Fibroblast of skin of left biceps (primary cell): ENCODE measurements at places on chromosomes 3 and 15.

- DNase-seq, result no peak
Observed at GRCh38 chr3:119236756-119237155, 3.9 kb downstream of the B4GALT4 start.

DNA sequence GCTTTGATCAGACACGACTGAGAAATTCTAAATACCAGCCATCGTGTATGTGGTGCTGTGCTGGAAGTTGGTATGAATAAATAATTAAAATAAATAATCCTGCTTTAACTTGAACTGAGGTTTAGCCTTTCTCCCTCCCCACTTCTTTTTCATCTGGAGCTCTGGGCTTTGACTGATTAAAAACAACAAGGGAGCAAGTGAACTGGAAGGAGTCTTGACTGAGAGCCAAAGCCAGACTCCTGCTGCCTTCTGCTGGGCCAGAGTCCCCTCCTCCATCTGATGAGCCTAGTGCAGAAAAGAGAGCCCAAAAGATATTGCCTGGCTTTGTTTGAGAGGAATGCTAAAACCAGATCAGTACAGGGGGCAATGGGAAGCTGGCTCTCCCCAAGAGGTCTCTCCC, 96.0 kb downstream of the CCNL1 start:
- DNase-seq, result no peak

DNA sequence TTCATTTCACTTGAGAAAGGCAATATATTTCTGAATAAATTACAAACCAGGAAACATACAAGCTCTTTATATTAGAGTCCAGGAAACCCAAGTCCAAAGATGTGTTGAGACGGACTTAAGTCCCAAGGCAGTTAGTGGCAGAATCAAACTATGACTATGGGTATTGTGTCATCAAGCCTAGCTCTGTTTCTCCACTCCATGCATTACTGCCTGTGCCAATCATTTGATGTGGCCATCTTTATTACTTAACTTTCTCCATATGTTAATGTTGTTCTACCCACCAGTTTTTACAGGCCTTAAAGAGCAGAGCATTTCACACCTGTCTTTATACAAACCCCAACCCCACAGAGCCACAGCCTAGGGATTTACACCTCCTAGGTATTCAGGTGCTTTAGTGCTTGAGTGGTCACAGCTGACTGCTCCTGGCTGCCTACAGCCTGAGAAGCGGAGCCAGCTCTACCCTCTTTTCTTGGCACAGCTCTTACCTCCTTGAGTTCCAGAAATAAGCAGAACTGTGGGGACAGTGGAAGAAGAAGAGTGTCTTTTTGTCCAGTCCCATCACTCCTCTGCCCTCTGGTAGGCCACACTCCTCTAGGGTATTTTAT, 92.1 kb downstream of the DTWD1 start:
- no peak for DNase-seq

- DNase-seq, result no peak
Observed at GRCh38 chr3:67898916-67899315, 244.5 kb upstream of the SUCLG2 start.

GRCh38 chr3:27500035-27500434, 15.9 kb upstream of the SLC4A7 start:
- no peak for DNase-seq

- no peak for DNase-seq
Observed at GRCh38 chr15:95944193-95944592, 386.3 kb upstream of the NR2F2 start.

DNA sequence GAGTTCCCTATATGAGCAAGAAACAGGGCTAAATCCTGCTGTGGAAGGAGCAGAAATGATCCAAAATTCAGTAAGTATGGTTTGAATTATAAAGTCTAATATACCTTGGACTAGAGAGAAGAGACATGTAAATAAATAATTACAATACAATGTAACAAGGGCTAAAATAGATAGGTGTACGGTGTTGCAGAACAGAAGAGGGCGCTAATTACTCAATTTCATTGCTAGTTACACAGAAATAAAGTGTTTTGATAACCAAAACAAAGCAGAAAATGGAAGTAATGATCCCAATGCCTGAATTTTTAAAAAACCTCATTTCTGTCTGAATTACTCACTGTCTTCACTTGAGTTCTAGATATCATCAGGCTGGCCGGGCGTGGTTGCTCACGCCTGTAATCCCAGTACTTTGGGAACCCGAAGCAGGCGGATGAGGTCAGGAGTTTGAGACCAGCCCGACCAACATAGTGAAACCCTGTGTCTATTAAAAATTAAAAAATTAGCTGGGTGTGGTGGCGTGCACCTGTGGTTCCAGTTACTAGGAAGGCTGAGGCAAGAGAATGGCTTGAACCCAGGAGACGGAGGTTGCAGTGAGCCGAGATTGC, 8.3 kb upstream of the PLCH1 start:
- DNase-seq, result no peak

GRCh38 chr3:125318871-125319270, 56.3 kb downstream of the ZNF148 start:
- DNase-seq, result no peak

DNA sequence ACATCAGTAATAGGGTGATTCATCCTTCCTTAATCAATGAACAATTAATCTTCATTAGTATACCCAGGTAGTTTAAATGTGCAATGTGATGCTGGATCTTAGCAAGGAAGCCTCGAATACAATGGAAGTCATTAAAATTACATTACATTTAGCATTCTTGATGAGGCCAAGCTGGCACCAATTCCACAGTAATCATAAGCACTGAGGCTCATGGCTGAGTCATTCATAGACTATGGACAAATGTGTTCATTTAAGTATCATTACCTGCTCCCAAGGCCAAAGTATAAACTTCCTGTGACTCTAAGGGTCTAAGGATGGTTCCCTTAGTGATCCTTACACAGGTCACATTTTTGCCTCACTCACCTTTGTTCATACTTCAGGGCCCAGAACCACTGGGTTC, 266.4 kb upstream of the CDIN1 start:
- DNase-seq, result no peak

DNA sequence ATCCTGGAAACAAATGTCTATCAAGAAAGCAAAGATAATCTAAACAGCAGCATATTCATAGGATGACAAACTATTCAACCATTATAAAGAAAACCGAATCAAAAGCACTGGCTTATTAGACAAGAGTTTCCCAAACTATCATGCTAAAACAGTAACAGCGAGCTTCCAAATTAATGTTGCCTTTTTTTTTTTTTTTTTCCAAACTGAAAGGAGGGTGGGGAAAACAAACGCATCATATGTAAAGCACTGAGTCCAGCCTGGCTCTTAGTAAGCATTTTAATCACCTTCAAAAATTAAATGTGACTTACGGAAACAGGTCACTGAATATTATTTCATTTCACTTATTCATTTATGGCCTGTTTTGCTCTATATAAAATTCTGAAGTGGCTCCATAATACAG, 2.3 kb downstream of the TJP1 start:
- no peak for DNase-seq

DNA sequence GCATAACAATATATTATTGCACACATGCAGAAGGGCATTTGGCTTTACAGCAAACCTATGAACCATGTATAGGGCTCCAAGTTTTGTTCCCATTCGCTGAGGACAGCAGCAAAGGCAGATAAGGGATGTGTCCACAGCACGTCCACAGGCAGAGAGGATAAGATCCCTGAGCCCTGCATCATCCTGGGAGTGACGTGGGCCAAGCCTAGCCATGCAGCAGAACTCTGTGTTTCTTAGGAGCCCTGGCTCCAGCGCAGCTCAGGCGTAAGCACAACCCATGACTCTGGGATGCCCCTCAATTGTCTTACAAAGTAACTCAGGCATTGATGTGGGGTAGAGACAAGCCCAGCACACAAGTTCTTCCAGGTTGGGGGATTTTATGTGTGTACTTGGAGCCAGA, 194.3 kb upstream of the CTDSPL start:
- DNase-seq, result no peak

GRCh38 chr3:184808021-184808420, 3.9 kb upstream of the VPS8 start:
- no peak for DNase-seq

DNA sequence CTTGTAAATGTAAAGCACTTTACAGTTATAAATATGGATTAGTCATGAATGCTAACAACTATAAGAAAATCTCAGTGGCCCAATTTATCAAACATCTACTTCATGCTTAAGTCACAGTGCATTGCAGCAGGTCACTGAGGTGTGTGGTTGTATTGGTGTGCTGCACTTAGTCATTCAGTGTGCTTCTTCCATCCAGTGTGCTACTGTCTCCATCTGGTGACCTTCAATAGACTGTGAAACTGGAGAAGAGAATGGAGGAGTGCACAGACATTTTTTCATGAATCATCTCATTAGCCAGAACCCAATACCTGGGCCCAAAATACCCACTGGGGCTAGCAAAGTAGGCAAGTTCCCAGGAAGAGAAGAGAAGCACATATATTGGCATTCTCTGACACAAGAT, 199.6 kb downstream of the SHOX2 start:
- peak; percentile 30 for DNase-seq

GRCh38 chr15:60803059-60803458, 324.1 kb upstream of the ICE2 start:
- DNase-seq, result no peak

DNA sequence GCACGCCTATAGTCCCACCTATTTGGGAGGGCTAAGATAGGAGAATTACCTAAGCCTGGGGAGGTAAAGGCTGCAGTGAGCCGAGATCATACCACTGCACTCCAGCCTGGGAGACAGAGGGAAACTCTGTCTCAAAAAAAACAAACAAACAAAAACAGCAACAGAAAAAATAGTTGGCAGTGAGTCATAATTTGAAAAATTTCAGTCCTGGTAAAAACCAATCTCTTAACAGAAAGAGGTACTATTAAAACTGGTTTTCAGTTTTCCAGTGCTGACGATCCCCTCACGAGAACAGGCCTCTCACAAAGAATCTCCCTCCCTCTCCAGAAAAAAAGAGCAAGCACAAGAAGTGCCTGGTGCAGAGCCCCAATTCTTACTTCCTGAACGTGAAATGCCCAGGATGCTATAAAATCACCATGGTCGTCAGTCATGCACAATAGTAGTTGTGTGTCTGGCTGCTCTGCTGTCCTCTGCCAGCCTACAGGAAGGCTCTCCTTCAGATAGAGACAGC, 22.8 kb upstream of the MAP4 start:
- no peak for DNase-seq

- peak; percentile 46 for DNase-seq
Observed at GRCh38 chr3:107796791-107797190, 274.0 kb downstream of the BBX start.

DNA sequence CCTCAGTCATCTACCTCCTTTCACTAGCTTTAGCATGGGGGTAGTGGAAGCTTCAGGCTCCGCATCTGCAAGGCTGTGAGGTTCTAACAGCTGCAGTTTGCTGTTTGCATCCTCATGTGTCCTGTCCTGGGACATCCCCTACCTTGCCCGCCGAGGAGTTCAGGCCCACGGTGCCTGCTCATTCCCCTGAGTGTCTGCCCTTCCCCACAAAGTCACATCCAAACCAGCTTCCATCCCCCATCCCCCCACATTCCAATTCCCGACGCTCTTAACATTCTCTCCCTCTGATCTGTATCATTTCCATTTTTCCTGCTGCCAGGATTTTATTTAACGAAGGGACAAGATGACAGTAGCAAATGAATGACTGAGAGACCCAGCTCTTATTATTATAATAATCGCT, 43.8 kb downstream of the HRH1 start:
- DNase-seq, result no peak

DNA sequence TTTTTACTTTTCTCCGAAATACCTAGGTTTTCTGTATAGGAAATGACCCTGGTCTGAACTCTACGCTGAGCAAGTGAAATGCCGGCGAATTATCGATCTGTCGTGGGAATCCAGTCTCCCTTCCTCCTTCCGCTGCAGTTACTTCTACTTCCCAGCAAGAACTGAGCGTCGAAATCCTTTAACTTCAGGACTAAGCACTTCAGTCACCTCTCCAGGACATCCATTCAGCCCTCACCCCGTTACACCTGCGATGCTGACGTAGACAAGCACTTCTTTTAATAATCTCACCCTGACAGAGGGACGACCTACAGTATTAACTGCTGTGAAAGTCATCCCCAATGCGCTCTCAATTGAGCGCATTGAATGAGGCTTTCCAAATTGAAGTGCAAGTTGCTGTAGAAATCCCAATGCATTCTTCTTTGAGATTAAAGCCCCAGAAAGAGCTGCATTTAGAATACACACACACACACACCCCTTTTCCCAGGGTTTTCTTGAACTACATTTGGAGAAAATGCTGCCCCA, 1.3 kb downstream of the TOP2B start:
- DNase-seq, result no peak

GRCh38 chr15:91852741-91853510, 582 bp upstream of the SLCO3A1 start:
- no peak for DNase-seq

- no peak for DNase-seq
Observed at GRCh38 chr3:168616915-168617314, 521.2 kb upstream of the GOLIM4 start.

DNA sequence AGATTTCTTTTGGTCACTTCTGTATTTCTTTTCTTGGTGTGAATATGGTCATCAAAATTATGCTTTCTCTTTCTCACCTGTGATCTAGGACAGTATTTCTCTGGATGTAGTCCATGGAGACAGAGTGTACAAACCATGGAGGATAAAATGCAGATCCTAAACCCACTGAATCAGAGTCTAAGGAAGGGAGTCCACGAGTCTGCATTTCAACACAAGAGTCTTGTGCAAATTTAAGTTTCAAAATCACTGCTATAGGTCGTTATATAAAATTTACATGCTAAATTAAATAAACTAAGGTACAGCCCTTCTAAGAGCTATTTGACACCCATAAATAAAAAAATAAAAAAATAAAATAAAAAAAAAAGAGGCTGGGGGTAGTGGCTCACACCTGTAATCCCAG, 17.3 kb upstream of the UBE2E2 start:
- DNase-seq, result no peak

- no peak for DNase-seq
Observed at GRCh38 chr3:75337226-75337900, 326.8 kb upstream of the FRG2C start.

DNA sequence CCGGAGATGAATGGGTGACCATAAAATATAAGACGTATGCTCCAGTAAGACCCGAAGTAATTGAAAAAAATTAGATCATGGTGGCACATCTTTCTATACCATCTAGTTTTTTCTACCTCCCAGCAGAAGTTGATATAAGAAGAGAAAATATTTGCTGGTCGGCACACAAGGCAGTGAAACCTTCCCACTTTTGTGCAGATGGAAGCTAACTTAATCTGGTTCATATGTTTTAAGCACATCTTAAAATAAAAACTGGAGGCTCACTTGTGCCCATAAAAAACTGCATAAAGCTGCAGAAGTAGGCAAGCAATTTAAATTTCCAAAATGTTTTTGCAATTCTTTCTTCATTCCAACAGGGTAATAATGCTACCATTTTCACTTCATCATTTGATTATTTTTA, 449.2 kb downstream of the CNTN3 start:
- no peak for DNase-seq

- DNase-seq, result peak; percentile 47
Observed at GRCh38 chr3:152026033-152026556, 152.7 kb downstream of the SUCNR1 start.

- DNase-seq, result no peak
Observed at GRCh38 chr3:164479406-164479805, 598.9 kb downstream of the SI start.

- DNase-seq, result no peak
Observed at GRCh38 chr3:72567474-72567873, 280.8 kb downstream of the SHQ1 start.
